Omental fat pad (tissue), 4 donors: ENCODE measurements at places on chromosomes 7 and 10.

DNA sequence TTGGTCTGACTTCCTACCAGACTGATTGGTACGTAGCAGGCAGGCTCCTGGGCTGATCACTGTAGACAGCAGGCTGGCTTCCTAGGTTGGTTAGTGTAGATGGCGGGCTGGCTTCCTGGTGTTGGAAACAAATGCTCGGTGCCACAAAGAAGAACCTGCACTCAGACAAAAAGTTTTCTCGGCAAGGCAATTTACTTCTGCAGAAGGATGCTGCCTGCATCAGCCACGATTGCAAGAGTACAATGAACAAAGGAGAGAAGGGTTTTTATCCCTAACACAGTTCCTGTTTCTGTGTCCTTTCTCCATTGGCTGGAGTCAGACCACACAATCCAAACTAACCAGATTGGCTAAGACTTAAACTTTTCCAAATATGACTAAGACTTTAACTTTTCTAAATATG is 123.6 kb upstream of the PPP2R2D start:
- no peak for DNase-seq

DNA sequence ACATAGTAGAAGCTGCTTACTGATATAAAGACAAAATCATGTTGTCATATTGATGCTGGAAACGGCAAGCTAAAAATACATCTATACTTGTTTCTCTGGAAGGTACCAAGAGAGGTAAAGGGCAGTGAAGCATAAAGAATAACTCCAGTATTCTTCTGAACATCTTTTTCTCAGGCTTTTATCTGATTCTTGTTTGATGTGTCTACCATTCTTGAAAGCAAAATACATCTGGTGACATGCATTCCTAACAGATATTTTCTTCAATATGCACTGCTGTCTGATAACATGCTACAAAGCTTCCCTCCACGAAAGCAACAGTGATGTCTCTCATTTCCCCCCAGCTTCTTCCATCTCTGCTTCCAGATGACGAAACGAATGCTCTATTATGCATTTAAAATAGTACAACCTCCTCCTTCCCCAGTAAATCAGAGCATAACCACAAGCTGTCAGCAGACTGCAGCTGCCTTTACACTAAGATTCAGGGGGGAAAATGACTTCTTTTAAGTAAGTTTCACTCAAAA is 100.8 kb downstream of the ARHGAP21 start:
- no peak for DNase-seq

- no peak for DNase-seq
Measured at GRCh38 chr10:101961591-101962498, 94.1 kb downstream of the ARMH3 start.

GRCh38 chr7:47327698-47328391 is 254.1 kb downstream of the TNS3 start:
- no peak for DNase-seq

DNA sequence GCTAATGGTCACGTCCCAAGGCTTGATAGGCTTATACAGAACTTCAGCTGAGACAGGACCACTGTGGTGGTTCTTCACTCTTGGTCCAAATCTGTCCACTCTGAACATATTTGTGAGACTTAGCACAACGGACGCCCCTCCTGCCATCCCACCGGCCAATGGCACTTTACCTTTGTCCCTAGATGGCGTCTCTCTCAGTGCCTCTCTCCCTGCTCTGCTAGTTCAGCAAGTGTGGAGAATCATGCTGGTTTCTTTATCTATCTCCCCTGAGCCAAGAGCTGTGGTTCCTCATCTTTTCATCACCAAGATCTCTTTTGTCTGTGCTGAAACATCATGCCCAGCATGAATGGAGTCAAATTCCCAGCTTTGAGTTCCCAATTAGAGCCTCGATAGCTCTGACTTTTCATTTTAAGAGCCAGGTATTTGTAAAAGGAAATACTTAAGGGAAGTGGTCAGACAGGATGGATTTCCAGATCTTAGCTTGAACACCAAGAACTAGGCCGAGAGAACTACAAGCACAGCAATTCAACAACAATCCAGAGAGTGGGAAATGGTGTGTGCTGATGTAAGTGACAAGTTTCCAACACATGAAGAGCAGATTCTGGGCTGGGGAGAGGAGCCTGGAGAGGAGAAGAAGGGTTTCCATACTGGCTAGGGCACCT is 69.5 kb downstream of the ZNF800 start:
- DNase-seq: no peak
